ENCODE measurements at places on chromosomes 13 and 19.

DNA sequence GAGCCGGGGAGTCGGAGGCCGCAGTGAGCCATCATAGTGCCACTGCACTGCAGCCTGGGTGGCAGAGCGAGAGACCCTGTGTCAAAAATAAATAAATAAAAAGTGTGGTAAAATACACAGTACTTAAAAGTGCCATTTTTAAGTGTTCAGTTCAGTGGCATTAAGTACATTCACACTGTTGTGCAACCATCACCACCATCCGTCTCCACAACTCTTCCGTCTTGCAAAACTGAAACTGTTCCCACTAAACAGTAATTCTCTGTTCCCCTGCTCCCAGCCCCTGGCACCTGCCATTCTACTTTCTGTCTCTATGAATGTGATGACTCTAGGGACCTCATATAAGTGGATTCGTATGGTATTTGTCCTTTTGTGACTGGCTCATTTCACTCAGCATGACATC lies 13.3 kb downstream of the SLC25A42 start:
- no peak for DNase-seq

DNA sequence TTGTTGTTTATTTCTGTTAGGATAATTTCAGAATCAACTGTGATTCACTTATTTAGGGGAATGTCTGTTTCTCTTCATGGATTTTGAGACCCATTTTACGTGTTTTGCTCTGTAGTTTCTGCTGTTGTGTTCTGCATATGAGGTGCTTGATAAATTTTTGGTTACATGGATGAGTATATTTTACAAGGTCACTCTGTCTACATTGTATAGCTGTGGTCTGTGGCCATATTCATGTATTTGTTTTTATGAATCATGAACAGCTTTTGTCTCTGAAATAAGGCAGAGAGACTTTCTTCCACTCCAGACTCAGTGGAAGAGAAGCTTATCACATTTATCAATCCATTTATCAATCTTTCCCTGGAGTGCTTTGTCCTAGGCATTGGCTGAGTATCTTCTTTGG lies 56.6 kb downstream of the PDS5B start:
- no peak for DNase-seq

- no peak for DNase-seq
Measured at GRCh38 chr13:77595166-77595810, 59.8 kb downstream of the SCEL start.

- no peak for DNase-seq
Measured at GRCh38 chr19:3690551-3691371, 9.5 kb downstream of the PIP5K1C start.

- DNase-seq = no peak
Measured at GRCh38 chr13:107461751-107462150, 753.6 kb downstream of the LIG4 start.

DNA sequence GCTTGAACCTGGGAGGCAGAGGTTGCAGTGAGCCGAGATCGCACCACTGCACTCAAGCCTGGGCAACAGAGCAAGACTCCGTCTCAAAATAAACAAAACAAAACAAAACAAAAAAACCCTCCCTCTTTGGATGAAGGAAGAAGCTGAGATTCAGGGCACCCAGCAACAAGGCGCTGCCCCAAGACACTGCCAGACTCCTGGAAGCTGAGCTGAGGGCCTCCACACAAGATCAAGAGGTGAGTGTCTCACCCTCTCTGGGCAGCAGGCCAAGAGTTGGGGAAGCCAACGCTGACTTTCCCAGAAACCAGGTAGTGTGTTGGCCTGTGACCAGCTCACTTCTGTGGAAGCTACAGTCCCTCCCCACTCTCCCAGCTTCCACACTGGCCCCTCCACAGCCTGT lies 3.7 kb upstream of the TYROBP start:
- DNase-seq = no peak

GRCh38 chr13:26320766-26321165 lies 66.8 kb downstream of the CDK8 start:
- no peak for DNase-seq
